ENCODE measurements at places on chromosomes 16 and 17. TPM values are rescaled to one million over a fixed set of nuclear protein-coding genes. Genes with fewer than 3 reads are reported as not detected.

The KRTAP9-6 gene
- not detected for total RNA-seq

The CCL8 gene
- total RNA-seq, result not detected

The EFCAB5 gene
- 0.50 TPM for total RNA-seq

The FBF1 gene
- total RNA-seq, result 33.6 TPM

The CXCL16 gene
- total RNA-seq, result 73.1 TPM
